IMR-90 (cell line): ENCODE measurements at places on chromosomes 6 and 20. TPM values are rescaled to one million over a fixed set of nuclear protein-coding genes. Genes with fewer than 3 reads are reported as not detected.

ANKRD66 gene
- not detected in 2 replicates for total RNA-seq

PLEKHG1 gene
- 0.28 and 0.36 TPM in 2 replicates for total RNA-seq

CGA gene
- total RNA-seq = not detected in 2 replicates

TRIM40 gene
- not detected in 2 replicates for total RNA-seq

BMP7 gene
- total RNA-seq = not detected in 2 replicates

ZGPAT gene
- 13.4 and 15.6 TPM in 2 replicates for total RNA-seq

CD24 gene
- total RNA-seq = 0.18 and 0.28 TPM in 2 replicates

GCLC gene
- total RNA-seq = 20.8 and 24.2 TPM in 2 replicates

HLA-DPB1 gene
- 5.8 and 7.7 TPM in 2 replicates for total RNA-seq

NRN1 gene
- total RNA-seq = 0.28 TPM in 1 of 2 replicates, not detected in the other

CFAP206 gene
- total RNA-seq = under 0.01 and 0.28 TPM in 2 replicates

PKIB gene
- 12.2 and 13.1 TPM in 2 replicates for total RNA-seq

TINAG gene
- total RNA-seq = not detected in 2 replicates

SCUBE3 gene
- 19.9 and 21.1 TPM in 2 replicates for total RNA-seq

HLA-DQB1 gene
- not detected in 2 replicates for total RNA-seq

DLK2 gene
- total RNA-seq = 0.90 and 1.1 TPM in 2 replicates

GRIK2 gene
- 15.2 and 15.8 TPM in 2 replicates for total RNA-seq

GSTA3 gene
- not detected in 2 replicates for total RNA-seq

TFAP2C gene
- under 0.01 TPM in 2 replicates for total RNA-seq

SLX4IP gene
- total RNA-seq = 5.9 and 6.1 TPM in 2 replicates

LINC00237 gene
- not detected in 2 replicates for total RNA-seq

WASF1 gene
- total RNA-seq = 3.0 and 4.4 TPM in 2 replicates

NOX3 gene
- not detected in 2 replicates for total RNA-seq

OTOR gene
- total RNA-seq = not detected in 2 replicates

UNC93A gene
- not detected in 2 replicates for total RNA-seq

TNF gene
- total RNA-seq = not detected in 2 replicates

TREML2 gene
- total RNA-seq = not detected in 2 replicates

SOX18 gene
- total RNA-seq = not detected in 2 replicates

CTSA gene
- 19.0 and 30.3 TPM in 2 replicates for total RNA-seq

MCHR2 gene
- total RNA-seq = not detected in 2 replicates

SASH1 gene
- 16.5 and 20.3 TPM in 2 replicates for total RNA-seq

SNPH gene
- total RNA-seq = 4.5 and 4.7 TPM in 2 replicates

BTN1A1 gene
- total RNA-seq = not detected in 2 replicates

SPTLC3 gene
- 1.4 and 1.6 TPM in 2 replicates for total RNA-seq
